ENCODE measurements at places on chromosomes 2 and 18. TPM values are rescaled to one million over a fixed set of nuclear protein-coding genes. Genes with fewer than 3 reads are reported as not detected.

Gene VWC2L
- total RNA-seq = not detected

GRCh38 chr2:135317375-135317774 lies 213.6 kb downstream of the ZRANB3 start:
- DNase-seq = no peak

DNA sequence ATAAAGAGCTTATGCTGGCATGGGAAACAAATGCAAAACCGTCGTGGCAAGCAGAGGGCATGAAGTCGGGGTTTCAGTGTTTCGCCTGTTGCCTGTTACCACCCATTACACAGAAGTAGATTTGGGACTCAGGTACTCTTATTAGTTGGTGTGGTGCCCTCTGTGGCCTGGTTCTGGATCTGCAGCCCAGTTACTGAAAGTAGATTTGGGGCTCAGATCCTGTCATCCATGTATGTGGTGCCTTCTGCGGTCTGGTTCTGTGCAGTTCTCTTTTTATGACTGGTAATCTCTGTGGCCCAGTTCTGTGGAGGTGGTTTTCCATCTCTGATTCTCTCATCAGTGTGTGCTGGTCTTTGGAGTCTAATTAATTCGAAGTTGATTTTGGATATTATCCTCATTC lies 45.2 kb downstream of the ADNP2 start:
- peak; percentile 81 for DNase-seq

Gene FAP
- total RNA-seq = 2.8 TPM

Gene SPAST
- 26.6 TPM for total RNA-seq

- no peak for DNase-seq
These were observed 221.8 kb downstream of the SPP2 start for GRCh38 chr2:234272069-234272850.

Gene R3HDM1
- total RNA-seq = 17.5 TPM

Gene CD207
- 57.6 TPM for total RNA-seq

DNA sequence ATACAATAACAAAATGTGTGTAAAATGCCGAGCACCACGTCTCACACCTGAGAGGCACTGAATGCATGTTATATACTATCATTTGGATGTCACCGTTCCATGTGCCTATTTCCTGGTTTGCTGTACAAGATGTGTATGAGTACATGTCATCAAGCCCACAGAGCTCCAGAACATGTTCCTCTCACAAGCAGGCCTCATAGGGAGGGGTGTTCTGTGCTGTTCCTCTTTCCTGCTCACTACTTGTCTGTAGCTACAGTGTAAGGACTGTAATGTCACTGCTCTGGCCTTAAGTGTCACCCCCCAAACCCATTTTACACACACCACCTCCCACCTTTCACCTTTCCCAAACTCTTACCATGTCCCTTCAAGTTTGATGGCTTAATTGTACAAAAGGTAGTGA lies 1.8 kb downstream of the AFF3 start:
- DNase-seq = no peak

DNA sequence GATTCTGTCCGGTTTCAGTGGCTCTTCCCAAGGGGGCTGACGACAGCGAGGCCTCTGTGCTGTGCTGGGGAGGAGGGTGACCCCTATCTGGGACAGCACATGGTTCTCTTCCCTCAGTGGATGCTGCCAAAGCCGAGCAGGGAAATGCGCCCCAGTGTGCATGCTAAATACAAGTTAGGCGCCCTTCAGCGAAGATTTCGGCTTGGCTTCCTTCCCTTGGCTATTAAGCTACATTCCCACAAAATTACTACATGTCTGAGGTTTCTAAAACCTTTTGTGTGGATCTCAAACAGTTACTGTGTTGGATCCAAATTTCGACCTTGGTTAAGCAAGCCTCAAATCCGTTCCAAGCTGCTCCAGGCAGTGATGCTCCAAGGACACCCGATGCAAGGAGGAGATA lies 440.3 kb downstream of the NRXN1 start:
- DNase-seq = no peak

DNA sequence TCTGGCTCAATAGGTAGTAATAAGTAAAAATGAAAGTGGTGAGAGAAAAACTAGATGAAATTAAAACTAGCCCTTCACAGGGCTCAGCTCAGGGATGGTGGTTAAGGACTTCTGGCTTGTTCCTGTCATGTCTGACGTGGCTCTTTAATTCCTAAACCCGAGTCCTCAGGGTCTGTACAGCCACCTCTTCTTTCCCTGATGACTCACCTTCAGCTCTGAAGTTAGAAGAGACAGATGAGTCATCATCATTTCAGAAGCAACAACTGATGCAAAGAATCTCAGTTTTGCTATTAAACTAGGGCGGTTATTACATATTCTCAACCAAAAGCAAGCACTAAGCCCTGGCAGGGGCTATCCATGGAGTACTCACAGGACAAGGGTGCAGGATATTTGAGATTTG lies 24.0 kb upstream of the ITGB6 start:
- no peak for DNase-seq

DNA sequence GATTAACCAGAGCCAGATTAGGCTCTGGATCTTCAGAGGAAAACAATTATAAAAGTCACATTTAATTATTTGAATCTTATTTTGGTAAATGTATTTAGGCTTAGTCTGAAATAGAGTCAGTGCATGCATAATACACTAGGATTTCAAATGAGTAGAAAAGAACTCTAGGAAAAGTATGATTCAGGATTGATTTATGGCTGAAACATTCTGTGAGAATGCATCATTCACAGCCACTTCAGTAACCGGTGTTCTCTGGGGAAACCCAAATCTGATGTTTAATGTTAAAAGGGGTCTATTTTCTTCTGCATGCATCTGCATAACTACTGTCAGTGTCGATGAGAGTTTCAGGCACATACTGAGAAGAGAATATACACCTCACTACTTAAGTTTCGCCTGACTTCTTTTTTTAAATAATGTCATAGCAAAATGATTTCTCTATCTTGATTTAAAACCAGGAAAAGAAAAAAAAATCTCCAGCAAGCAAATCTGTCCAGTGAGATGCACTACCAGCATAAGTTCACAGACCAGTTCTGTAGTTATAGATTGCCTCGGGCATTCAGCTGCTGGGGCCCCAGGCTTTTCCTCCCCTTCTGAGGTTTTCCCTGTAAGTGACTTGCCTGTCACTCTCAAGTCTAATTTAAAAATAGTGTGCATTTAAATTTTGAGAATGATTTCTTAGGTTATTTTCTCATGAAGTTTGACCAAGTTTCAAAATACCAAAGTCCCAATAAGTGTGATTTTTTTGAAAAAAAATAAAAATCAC lies 501.5 kb downstream of the NR4A2 start:
- DNase-seq = no peak

- DNase-seq = no peak
These were observed 27.2 kb downstream of the MARCO start for GRCh38 chr2:118968961-118969733.

DNA sequence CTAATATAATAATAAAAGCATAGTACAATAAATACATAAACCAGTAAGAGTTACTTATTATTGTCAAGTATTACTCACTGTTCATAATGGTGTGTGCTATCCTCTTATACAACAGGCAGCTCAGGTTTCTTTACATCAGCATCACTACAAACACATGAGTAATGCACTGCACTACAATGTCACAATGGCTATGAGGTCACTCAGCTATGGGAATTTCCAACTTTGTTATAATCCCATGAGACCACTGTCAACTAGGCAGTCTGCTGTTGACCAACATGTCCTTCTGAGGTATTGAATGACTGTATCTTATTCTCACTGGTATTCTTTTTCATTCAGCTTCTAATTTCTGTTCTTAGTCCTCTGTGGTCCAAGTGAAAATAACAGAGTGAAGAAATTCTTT lies 250.4 kb upstream of the DSEL start:
- no peak for DNase-seq

DNA sequence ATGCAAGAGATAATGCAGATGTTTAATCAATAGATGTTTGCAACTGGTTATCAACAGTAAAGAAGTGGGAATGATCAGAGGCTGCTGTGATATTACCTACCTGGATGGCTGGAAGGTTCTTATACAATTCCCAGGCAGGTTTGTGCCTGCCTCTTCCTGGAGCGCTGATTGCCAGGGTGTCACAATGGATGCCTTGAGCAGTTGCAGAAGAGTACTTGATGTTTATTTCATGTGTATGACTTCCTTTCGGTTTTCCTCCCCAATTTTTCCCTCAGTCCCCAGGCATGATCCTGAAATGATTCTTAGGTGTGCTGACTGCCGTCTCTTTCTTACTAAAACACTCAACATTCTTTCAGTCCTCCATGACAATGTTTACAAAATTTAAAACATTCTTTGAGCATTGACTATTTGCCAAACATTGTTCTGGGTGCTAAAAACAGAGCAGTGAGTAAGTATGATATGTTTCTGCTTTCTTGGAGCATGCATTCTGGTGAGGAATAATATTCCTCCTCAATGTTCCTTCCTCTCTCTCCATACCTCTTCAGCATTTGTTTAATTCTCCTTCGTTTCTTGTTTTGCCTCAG lies 416.6 kb upstream of the TRIB2 start:
- DNase-seq = no peak

Measured in lower leg skin (tissue), 4 donors.